ENCODE measurements at places on chromosomes 11 and 22.

GRCh38 chr11:93773045-93773477, 11.0 kb upstream of the MED17 start:
- no peak for DNase-seq

DNA sequence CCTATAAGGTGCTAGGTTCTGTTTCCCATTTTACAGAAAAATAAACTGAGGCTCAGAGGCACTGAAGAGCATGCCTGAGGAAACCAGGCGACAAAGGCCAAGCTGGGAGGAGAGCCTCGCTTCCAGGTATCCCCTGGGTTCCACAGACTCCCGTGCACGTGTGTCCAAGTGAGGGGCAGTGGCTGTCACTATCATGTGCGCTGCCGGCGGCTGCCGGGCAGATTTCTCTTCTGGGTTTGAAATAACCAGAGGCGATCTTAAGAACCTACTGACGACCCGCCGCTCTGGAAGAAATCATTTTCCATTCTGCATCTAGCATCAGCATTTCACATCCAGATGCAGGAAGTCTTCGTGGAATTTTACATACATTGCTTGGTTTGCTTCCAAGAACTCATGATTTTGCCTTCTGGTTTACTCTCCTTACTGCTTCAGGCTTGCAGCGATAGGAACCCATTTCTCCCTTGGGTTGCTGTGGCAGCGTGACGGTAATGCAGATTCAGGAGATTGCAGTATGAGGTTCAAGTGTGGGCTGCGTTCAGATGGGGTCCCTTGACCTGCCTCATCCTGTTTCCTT, 28.6 kb downstream of the ARHGAP8 start:
- no peak for DNase-seq

DNA sequence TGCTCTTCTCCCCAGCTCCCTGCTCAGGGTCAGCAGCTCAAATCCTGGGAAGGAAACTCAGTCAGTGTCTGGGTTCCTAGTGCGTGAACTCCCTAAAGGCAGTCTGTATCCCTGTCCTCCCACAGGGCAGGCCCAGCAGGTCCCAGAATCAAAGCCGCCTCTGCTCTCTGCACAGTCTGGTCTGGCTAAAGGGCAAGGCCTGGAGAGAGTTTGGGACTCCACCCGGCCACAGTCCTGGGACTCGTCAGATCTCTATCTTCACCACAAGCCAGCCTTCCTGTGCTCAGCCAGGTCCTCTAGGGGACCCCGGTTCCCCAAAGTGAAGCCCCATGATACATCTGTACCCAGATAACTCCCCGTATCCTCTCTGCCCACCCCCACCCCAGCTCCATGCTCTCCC, 56.2 kb upstream of the CSNK2A3 start:
- DNase-seq, result no peak

GRCh38 chr11:117690484-117691217, 106.4 kb downstream of the DSCAML1 start:
- no peak for DNase-seq

- DNase-seq, result no peak
Measured at GRCh38 chr11:62654297-62654696, 1.2 kb upstream of the INTS5 start.

DNA sequence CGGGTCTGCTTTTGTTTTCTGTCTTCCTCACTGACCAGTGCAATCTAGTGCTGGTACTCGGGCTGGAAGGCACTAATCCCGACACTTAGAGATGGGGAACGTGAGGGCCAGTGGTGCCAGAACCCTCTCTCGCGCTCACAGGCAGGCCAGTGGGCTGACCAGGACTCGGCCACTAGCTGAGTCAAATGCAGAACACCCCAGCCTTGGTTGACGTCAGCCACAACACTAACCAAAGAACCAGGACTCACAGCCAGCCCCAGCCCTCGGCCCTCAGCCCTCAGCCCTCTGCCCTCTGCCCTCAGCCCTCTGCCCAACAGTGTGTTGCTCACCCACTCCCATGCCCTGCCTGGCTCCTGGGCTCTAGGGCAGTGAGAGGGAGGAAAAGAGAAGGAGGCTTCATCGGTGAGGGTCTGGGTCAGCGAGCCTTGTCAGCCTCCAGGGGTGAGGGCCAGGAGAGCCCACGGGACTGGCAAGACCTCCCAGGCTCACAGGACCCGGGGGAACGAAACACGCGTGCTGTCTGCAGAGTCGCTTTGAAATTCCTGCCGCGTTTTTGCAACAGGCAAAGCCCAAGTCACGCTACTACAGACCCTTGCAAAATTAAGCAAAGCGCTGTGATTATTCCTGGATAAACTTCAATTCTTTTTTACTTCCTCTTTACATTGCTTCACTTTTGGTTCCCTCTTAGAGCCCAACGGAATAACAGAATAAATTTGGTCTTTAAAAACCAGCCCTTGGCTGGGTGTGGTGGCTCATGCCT, 27.5 kb downstream of the KIAA0930 start:
- DNase-seq, result no peak

GRCh38 chr22:49297286-49297870, 530.3 kb downstream of the BRD1 start:
- DNase-seq, result no peak

DNA sequence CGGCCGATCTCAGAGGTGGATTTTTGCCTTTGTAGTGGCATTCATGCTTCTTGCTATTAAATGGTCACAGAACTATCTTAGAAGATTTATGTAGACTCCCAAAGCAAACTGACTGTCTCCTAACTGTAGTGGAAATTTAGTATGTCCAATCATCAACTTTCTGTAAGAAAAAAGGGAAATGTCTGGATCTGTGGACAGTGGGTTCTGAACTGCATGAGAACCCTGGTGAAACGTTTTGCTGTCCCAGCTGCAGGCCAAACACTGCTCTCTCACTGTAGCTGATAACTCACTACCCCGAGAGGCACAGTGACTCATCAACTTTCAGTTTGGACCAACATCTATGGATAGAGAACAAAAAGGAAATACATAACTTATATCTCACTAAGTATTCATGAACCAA, 387.1 kb downstream of the SOX6 start:
- DNase-seq, result no peak

DNA sequence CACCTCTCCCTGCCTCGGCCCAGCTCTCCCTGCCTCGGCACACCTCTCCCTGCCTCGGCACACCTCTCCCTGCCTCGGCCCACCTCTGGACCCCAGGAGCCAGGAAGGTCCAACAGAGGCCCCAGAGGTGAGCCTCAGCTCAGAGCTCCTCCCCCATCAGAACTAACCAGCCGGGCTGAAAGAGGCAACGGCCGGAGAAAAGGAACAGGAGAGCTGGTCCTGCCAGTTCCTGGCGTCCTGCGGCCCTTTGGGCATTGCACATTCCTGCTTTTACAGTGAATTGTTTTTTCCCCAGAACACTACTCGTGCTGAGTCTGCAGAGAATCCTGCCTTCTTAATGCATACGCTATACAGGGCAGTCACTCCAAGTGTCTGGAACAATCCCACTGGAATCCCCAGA, 45.8 kb downstream of the LMO1 start:
- no peak for DNase-seq

- no peak for DNase-seq
Measured at GRCh38 chr22:38970551-38970950, 11.6 kb upstream of the APOBEC3B start.

GRCh38 chr22:46934746-46935491, 172.5 kb downstream of the TBC1D22A start:
- DNase-seq, result no peak

GRCh38 chr11:113022262-113022661, 61.0 kb downstream of the NCAM1 start:
- no peak for DNase-seq

DNA sequence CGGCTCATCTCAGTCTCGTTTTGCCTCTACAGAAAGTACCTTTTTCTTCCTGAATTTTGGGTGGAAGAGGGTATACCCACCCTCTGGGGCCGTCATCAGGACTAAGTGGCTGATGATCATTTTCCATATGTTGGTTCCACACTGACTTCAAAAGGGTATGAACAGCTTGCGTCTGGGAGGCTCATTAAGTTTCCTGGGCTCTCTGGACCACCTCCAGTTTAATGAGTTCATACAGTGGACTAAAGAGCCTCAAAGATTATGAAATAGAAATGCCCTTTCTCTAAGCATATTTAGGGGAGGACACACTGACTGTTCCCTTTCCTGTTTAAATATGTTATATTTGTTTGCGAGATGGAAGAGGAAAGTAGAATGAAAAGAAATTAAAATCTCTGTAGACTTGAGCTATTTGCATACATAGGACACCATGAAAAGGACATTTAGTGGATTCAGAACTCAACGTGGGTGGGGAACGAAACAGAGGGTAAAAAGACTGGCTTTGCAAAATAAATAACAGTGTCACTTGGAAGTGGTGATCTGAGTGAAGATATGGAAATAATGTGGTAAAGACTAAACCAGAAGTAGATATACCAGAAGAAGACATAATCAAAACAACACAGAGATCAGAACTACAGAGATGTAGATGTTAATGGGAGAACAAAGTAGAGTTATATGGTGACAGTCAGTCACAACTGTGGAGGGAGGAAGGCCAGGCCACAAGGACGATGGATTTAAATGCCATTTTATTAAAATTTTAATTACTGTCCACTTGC, 18.7 kb downstream of the LDLRAD3 start:
- no peak for DNase-seq

Measured in HuH-7.5 (cell line).